ENCODE measurements at places on chromosomes 13 and 19. TPM values are rescaled to one million over a fixed set of nuclear protein-coding genes. Genes with fewer than 3 reads are reported as not detected.

- no peak for DNase-seq
Observed at GRCh38 chr13:20219577-20219976, 12.5 kb downstream of the GJB6 start.

DNA sequence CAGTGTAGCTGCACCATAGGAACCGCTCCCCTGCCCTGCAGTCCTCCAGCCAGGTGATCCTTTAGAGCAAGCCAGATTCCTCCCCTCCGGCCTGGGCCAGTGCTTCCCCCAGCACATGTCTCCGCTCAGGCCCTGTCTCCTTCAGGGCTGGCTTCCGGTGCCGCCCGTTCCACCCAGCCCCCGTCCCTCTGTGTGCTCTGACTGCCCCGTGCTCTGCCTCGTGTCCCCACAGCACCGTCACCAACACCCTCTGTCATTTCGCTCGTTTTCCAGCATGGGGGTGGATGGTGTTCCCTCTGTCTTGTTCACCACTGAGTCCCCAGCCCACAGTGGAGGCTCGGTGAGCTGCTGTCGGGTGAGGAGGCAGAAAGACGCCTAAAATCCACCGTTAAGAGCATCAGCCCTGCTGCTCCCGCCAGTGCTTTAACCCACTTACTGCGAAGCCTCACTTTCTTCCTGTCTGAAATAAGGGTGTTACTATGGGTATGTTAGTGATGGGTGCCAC lies 54.5 kb downstream of the TSSK6 start:
- peak; percentile 78 for DNase-seq

GRCh38 chr13:29570051-29570654 lies 25.3 kb downstream of the SLC7A1 start:
- no peak for DNase-seq

DNA sequence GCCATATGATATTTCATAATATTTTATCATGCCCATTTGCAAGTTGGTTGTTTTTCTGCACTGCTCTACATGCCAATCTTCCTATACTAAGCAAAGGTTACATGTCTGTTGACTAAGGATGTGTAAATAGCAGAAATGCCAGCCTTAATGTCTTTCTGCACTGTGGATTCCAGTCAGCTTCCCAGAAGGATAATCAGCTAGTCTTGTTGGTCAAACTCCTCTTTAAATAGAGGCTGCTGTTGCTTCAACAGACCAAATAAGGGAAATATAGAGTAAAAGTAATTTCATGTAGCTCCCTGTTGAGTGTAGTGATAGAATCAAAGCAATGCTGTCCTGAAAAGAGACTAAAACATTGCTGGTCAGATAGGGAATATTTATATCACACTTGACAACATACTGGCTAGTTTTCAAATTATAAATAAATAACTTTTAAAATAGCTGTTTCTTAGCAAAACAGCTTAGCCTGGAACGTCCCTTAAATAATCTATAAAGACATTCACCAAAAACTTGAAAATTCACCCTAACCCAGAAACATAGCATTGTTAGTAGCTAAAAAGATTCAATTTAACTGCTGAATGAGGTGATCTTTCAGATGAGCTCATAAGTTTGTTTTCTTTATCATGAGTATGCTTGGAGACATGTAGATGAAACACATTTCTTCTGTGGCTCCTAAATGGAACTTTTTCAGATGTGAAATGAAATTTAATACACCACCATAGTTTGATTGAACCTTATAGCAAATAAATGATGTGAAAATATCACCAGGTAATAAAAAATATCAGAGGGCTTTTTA lies 56.6 kb downstream of the FRY start:
- DNase-seq = no peak

DNA sequence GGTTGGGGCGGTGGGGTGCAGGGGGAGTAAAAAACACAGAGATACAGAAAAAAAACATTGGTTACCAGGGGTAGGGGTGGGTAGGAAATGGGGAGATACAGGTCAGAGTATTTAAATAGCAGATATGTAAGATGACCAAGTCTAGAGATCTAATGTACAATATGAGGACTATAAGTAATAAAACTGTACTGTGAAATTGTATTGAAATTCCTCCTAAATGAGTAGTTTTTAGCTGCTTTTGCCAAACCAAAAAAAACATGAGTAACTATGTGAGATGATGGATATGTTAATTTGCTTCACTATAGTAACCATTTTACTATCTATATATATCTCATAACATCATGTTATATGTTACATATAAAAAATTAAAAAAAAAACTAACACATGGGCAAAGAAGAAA lies 29.6 kb downstream of the VWA8 start:
- no peak for DNase-seq

PSG6 gene
- total RNA-seq = not detected

TMEM86B gene
- 6.8 TPM for total RNA-seq

HSPB6 gene
- 0.55 TPM for total RNA-seq
